ENCODE measurements at places on chromosomes 3 and 15.

DNA sequence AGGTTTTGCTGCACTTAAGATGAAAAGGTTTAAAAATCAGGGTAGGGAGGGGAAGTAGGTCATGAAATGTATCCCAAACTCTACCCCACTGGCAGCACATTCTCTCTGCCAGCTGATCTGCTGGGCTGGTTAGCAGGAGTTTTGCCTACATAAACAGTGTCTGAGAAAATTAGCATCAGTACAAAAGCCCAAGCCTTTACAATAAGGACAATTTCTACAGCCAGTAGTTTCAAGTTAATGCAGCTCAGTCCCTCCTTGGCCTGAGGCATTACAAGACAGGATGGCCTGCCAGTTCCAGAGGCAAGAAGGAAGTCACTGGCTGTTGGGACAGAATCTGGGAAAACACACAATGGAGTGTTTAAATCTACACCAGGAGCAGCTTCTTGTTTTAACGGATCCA, 32.8 kb downstream of the NCEH1 start:
- no peak for DNase-seq

GRCh38 chr3:175270198-175270837, 411.2 kb downstream of the NAALADL2 start:
- DNase-seq = no peak

DNA sequence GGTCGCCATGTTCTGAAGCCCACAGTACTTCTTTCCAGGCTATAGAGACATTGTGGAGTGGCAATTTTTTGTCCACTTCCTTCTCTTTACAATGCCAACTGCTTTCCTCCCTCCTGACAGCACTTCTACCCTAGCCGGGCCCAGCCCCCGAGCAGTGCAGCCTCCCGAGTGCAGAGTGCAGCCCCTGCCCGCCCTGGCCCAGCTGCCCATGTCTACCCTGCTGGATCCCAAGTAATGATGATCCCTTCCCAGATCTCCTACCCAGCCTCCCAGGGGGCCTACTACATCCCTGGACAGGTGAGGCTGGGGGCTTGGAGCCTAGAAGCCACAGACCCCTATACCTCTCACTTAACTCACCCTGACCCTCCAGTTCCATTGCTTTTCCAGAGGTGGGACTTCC, 2.8 kb downstream of the EIF4G1 start:
- no peak for DNase-seq

GRCh38 chr3:63945558-63946096, 33.4 kb upstream of the SCAANT1 start:
- DNase-seq = no peak

- DNase-seq = no peak
These were observed 23.6 kb upstream of the MYLK start for GRCh38 chr3:123907720-123908119.

- DNase-seq = no peak
These were observed 82.3 kb downstream of the TNIK start for GRCh38 chr3:171377859-171378258.

Data from stimulated activated CD8-positive, alpha-beta memory T cell treated with anti-CD3 and anti-CD28 coated beads, Interleukin-7, amount 100 ng/mL, for 1 hour (primary cell).